ENCODE measurements at places on chromosomes 12 and 14.
A peak's percentile ranks its signal among the peaks of the same experiment; 100 is the strongest.

GRCh38 chr12:93348575-93349435 is 28.9 kb upstream of the NUDT4 start:
- no peak for DNase-seq

DNA sequence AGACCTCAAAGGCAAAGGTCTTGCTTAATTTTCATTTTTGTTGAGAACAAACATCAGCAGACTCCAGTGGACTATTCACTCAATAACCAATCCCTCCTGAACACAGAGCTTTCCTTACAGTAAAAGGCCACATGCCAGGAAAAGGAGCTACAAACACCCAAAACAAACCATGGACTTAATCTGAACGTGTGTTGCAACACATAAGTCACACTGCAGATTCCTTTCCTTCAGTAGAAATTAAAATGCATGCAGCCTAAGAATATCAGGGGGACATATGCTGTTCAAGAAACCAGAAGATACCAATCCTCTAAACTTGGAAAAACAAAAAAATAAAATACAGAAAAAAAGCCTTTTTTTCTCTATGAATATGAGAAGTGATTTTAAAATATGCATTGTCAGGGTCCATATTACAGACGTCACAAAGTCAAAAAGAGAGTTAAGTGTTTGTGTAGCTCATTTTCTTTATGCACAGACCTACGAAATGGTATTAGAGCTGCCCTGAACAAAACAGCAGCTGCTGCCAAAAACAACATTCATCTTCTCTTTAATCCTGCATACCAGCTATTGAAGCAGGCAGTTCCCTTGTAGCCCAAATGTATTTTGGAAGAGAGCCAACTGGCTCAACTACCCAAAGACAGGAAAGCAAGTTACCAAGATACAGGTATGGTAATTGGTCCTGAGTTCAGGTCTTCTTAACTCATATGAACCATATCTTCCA is 26.2 kb downstream of the KITLG start:
- peak; percentile 97 for DNase-seq

GRCh38 chr12:55713721-55714120 is 2.1 kb upstream of the BLOC1S1 start:
- DNase-seq = peak; percentile 82

DNA sequence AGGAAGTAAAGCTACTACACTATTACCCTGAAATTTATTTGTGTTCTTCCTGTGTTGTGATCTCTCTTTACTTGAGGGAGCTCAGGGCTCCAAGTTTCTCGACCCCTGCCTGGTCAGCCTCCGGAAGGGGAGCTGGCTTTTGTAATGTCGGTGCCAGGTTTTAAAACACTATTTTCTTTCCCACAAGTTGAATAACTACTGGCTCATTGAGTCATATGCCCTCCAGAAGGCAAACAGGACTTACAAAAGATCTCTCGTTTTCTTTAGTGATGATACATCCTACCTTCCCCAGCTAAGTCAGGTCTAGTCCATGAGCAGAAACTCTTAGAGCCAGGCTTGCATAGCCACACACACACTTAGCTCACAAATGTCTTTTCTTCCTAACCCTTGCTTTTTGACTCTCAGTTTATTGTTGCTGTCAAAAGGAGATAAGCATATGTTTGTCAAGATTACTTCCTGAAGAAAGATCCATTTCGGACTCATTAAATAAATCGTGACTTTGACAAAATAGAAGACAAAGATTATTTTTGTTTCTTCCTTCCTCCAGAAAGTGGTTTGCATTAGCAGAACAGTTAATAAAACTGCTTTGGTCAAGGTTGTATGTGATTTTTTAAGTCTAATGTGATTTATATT is 209.8 kb upstream of the FLRT2 start:
- DNase-seq = peak; percentile 72

GRCh38 chr14:81963846-81964245 is 430.2 kb upstream of the SEL1L start:
- DNase-seq = no peak
